ENCODE measurements at places on chromosomes 16 and 17.

DNA sequence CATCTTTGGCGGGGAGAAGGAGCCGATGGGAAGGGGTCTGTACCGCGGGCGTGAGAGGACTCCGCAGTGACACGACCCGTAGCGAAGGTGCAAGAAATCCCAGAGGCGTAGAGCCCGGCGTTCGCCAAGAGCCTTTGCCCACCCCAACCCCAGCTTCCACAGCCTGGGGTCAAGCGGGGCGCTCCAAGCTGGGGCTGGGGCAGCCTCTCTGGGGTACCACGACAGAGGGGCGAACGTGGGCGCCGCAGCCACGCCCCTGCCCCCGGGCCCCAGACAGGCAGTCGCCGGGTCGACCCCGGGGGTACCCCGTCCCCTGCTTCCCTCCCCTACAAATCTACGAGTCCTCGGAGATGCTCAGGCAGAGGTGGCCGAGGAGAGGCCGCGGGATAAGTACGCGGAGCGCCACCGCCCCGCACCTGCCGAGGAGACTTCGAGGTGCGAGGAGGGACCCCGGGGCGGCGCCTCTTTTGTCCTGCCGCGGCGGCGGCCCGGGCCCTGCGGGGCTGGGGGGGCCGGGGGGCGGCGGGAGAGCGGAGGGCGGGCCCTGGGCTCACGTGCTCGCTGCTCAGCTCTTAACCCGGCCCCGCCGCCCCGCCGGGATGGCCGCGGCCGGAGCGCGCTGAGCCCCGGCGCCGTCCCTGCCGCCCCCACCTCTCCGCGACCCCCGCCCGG is at the start of gene ADAM11:
ADAM11 (plus strand) TSS at position 575 of the 672 bp plus-strand sequence. CDS start 212 bp downstream, outside the sequence.
- no peak for DNase-seq

- peak; percentile 20 for DNase-seq
Observed at GRCh38 chr16:81035975-81036750, 521 bp downstream of the ATMIN start.

- no peak for DNase-seq
Observed at GRCh38 chr17:58263773-58264172, 17.0 kb downstream of the MPO start.

DNA sequence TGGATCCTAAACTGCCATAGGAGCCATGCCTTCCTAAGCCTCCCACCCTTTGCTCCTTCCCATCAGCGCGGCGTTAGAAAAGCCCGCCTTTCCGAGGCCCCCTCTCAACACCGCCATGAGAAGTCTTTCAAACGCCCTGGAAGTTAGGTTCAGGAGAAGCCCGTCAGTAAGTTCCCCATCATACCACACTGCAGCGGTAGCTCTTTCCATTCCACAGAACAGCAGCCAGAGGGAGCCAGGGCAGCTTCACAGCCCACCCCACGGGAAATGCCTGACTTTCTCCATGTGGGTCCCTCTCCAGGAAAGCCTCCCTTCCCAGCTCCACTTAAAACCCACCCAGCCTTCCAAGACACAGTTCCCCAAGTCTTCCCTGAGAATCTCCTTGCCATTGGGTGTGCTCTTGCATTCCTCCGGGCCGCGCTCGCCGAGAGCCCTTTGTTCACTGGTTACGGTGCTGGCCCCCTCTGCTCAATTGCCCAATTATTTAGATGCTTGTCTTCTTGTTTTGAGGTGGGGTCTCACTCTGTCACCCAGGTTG is 28.7 kb downstream of the KIAA0513 start:
- no peak for DNase-seq

DNA sequence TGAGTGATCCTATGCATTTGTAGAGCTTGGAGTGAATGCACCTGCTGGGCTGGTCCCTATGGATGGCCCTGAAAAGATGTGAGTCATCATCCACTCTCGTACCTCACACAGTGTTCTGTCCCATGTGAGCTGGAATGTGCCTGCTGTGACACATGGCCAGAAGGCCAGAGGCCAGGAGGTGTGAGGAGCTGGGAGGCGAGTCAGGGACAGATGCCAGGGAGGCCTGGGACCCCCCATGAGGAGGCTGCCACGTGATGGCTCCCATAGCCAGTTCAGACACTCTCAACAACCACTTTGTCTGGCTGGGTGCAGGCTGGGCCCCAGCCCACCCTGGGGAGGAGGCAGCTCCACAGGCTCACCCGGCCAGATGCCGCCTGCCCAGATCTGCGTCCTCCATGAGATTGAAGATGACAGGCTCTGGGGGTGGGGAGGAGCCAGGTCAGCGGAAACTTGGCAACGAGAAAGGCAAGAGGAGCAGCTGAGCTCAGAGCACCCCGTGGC is 168.8 kb downstream of the C16orf78 start:
- no peak for DNase-seq

DNA sequence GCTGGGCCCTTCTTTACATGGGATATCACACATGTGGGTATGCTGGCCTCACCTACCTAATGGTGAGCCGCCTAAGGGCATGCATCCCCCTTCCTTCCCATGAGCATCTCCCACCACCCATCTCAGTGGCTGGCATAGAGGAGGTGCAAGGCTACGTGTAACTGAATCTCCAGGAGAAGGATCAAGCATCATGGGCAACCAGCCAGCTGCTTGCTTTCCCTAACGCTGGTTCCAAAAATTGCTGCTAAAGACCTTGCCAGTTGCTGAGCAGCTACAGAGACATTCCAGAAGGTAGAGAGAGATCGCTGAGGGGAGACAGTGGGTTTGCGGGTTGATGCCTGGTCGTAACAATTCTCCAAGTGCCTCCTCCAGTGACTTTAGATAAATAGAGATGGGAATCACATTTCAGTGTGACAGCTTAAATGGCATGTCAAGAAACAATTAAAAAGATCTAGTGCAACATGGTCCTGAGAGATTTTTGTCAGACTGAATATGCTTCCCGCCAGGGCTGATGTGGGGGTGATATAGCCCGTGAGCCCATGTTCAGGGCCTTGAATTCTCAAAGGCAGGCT is 378.4 kb upstream of the CDH5 start:
- DNase-seq, result no peak

DNA sequence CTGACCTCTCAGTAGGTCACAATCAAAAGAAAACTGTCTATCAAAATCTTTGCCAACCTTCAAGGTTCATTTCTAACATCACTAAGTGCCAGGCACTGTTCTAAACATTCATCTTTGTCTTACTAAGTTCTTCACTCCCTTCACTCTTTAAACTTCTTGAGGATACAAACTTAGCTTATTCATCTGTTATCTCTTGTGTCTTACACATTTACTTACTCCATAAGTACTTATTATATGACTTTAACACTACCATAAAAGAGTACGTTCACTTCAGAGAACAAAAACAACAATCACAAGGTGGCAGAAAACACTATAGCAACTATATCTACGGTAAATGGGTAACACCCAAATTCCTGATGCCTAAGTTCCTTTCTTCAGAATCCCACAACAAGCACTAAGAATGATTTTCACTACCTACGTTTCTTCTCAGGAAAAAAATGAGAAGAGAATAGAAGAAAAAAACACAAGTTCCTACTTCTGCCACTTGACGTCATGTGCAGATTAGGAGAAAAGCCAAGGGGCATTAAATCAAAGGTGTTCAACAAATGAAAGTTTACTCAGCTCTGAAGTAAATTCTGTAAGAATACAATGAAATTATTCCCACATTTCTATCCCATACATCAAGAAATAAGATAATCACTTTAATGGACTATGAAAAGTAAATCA is 29.2 kb downstream of the KANSL1 start:
- no peak for DNase-seq

GRCh38 chr16:28943281-28943680 is 7.5 kb upstream of the NFATC2IP start:
- no peak for DNase-seq

DNA sequence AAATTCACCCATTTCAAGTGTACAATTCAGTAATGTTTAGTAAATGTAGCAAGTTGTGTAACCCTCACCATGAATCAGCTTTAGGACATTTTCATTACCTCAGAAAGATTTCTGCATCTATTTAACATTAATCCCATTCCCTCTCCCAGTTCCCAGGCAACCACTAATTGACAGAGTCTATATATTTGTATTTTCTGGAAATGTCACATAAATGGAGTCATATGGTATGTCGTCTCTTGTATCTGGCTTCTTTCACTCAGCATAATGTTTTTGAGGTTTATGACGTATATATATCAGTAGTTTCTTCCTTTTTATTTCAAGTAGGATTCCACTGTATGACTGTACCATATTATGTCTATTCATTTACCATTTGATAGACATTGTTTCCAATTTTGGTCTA is 199.8 kb downstream of the CYB561 start:
- DNase-seq, result no peak

GRCh38 chr17:42913981-42914617 is 13.5 kb downstream of the G6PC1 start:
- no peak for DNase-seq

- no peak for DNase-seq
Observed at GRCh38 chr16:22188595-22189442, 17.3 kb upstream of the EEF2K start.

DNA sequence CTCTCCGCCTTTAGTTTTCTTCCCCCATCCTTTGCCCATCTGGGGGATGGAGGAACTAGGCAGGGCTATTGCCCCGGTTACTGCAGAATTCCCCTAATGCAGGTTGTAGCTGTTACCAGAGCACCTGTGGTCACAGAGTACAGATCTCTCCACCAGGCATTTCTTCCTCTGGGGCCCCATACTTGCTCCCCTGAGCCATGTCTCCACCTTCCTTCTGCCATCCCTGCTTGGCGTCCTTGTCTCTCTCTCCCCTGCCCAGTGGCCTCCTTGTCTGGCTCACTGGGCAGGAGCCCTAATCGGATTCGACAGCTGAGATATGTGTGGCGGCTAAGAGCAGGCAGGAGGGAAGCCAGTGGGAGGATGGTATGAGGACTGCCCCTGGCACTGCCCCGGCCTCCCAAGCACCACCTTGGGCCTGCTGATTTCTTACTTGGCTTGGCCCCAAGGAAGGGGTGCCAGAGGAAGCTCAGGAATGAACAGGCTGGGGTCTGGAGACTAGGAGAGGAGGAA is 2.0 kb downstream of the RARA start:
- no peak for DNase-seq

DNA sequence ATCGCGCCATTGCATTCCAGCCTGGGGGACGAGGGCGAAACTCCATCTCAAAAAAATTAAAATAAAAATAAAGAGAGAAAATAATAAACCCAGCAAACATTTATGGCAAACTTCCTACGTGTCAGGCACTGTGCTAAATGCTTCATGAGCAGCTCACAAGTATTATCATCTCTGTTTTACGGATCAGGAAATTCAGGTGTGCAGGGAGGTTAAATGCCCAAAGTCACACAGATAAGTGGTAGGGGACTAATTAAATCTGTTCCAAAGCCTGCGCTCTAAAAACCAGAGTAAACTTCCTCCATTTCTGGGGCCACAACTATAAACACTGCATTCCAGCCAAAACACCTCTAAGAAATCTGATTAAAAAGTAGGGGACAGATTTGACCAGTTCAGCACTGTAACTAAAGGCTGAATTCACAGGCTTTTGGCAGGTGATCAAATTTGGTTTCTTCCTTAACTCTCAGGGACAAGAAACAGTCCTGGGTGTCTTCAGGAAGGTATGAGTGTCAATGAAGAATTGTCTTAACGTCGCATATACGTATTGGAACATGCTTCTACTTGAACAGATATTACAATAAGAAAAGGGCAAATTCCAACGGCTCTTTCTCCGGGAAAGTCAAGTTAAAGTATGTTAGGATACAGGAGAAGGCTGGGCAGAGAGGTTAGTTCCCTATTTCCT is 996 bp downstream of the STRADA start:
- no peak for DNase-seq

- no peak for DNase-seq
Observed at GRCh38 chr16:48350736-48351135, 34.5 kb downstream of the SIAH1 start.

DNA sequence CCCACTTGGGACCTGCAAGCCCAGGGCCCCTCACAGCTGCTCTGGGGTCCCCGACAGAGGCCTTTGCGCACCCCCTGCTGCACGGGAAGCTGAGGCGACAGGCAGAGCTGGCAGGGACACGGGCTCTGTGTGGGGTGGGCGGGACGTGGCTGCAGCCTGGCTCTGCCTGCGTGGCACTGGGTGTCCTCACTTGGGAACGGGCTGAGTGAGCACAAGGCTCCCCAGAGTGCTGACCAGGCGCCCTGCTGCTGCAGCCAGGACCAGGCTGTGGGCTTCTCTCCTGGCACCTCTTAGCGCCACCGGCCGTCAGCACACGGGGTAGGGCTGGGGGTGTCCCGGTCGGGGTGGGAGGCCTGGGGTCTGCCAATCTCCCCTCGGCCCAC is 6.6 kb downstream of the C1QTNF8 start:
- DNase-seq, result no peak

- DNase-seq, result no peak
Observed at GRCh38 chr17:21241564-21241963, 11.6 kb downstream of the NATD1 start.

DNA sequence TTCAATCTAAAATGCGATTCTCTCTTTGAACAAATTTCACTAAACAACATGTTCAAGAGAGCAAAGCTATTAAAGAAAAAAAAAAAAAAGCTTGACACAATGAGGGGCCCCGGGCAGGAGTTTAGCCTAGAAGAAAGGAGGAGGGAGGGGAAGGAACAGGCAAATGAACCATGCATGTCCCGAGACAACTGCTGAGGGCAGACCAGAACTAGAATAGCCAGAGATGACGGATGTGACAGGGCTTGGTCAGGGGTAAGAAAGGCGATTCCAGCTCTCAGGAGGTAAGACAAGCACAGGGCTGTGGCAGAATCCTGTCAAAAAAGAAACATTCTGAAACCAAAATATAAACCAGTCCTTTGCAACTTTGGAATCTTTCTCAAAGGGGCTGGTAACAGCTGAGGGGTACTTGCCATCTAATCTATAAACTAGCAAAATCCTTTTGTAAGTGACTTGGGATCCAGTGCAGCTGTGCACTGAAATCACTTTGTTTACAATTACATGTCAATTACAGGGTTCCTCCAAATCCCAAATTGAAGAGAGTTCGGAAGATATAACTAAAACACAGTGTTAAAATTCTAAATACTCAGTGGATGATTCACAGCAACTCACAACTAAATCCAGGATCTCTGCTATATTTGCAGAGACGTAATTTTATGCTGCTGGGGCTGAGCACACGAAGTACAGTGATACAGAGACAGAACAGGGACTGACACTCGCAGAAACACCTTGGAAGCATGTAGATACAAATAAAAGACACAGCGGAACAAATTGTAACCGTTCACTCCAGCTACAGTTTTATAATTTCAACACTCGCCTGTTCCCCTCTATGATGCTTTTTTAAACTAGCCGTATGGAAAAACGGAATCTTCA is 567.4 kb upstream of the ZFHX3 start:
- DNase-seq, result no peak

GRCh38 chr17:44749980-44750318 is 8.8 kb upstream of the ADAM11 start:
- DNase-seq, result no peak

GRCh38 chr17:81254955-81255717 is 16.0 kb downstream of the NDUFAF8 start:
- DNase-seq, result no peak

GRCh38 chr17:14205992-14206461 is 30.6 kb downstream of the CDRT15 start:
- DNase-seq, result no peak

Measured in CMK (cell line).